ENCODE measurements at places on chromosomes 13 and 19. TPM values are rescaled to one million over a fixed set of nuclear protein-coding genes. Genes with fewer than 3 reads are reported as not detected.

ATP7B gene
- total RNA-seq, result 2.8 TPM

- no peak for DNase-seq
Observed at GRCh38 chr19:11418094-11418548, 993 bp downstream of the RGL3 start.

- DNase-seq, result no peak
Observed at GRCh38 chr13:110593430-110594130, 21.8 kb upstream of the NAXD start.

DNA sequence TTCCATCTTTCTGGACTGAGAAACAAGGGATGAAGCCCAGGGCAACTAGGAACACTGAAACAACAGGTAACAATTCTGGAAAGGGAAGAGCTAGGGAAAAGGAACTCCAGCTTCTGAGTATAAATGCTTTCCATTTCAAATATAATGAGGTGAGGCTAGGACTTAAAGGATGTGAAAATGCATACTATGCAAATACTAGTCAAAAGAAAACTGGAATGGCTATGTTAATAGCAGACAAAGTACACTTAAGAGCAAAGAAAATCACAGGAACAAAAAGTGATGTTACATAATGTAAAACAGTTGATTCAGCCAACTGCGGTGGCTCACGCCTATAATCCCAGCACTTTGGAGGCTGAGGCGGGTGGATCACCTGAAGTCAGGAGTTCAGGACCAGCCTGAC, 6.2 kb downstream of the SIGLEC14 start:
- DNase-seq, result no peak

GRCh38 chr13:109126891-109127641, 497.7 kb downstream of the MYO16 start:
- no peak for DNase-seq

- DNase-seq, result no peak
Observed at GRCh38 chr13:96065849-96066248, 12.6 kb upstream of the UGGT2 start.

GRCh38 chr13:29954082-29955028, 103.9 kb upstream of the UBL3 start:
- no peak for DNase-seq

GRCh38 chr19:41276231-41276630, 12.1 kb downstream of the HNRNPUL1 start:
- no peak for DNase-seq

DNA sequence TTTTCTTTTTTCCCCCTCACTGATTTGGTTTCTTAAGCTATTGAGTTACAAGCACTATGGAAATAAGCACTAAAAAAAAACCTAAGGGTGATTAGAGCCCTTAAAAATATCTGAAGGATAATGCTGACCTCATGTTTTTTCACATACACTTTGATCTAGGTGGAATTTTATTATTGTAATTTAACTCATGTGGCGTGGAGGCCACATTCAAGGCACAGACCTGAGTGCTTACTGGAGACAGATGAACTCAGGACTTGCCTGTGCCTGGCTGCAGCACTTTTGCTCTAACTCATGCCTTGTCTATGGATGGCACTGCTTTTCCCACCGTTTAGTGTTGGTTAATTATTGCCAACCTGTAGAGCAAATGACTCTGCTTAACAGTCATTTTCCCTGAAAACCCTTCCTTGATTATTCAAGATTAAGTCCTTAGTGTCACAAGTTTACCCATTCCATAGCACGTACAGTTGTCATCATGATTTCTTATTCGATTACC, 541.4 kb downstream of the GPC6 start:
- DNase-seq, result no peak

GRCh38 chr13:77477299-77477848, 58.1 kb upstream of the SCEL start:
- DNase-seq, result no peak

- DNase-seq, result peak; percentile 52
Observed at GRCh38 chr19:33064792-33065550, at the start of gene RHPN2. RHPN2 (minus strand) TSS chr19:33064888; CDS start chr19:33064852, 36 bp downstream.

ZNF66 gene
- 0.69 TPM for total RNA-seq

ZNF429 gene
- 11.3 TPM for total RNA-seq

GRCh38 chr19:37078717-37079032, 442 bp downstream of the ZNF420 start:
- no peak for DNase-seq

DNA sequence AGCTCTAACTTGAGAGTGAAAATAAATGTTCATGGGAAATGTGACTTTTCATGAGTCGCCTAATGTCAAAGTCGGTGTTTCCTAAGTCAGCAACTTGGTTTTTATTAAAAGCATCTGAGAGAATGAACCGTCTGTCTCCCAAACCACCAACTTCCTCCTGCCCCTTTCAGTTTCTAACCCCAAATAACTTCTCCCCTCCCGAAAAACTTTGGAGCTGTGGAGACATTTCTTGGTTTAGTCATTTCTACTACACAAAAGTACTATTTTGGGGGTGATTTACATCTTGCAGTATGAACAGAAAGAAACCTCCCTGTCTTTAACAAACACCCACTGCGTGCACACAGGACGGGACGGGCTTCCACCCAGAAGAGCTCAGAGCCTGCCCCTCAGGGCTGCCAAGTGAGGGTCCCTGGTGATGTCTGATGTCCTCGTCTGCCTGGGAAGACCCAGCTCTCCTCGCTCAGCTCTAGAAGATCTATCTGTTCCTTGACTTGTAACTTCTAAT, 65.0 kb downstream of the RASA3 start:
- no peak for DNase-seq

DNA sequence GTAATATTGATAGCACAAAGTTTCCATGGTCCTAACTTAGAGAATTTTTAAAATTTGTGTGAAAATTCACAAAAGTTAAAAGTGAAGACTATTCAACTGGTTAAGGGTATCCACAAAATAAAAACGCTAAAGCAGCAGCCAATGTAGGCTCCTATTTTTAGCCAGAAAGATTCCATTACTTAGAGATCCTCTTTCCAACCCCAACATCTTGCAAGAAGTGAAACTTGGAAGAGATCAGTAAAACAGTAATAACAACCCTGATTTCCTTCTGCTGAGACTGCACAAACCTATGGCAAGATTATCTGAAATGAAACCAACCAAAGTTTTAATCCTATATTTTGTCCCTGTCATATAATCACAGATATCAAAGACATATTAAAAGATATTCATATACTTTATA, 8.5 kb downstream of the TBC1D4 start:
- no peak for DNase-seq

DNA sequence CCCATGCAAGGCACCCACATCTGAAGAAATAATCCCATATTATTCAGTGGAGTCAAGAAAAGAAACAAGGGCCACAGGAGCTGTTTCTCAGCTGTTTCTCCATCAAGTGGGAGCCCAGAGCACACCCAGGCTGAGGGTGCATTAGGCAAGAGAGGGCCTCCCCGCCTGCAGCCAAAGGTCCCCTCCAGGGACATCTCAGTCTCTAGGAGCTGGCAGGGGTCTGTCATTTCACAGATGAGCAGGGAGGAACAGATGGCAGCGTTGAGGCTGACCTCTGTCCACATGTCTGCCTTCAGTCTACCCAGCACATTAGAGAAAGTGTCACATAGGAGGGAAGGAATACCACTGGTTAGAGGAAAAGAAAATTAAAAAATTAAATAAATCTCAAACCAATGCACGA, 157.7 kb downstream of the ZNF536 start:
- no peak for DNase-seq

ANKRD24 gene
- 0.36 TPM for total RNA-seq

GRCh38 chr19:5627395-5627904, 4.6 kb downstream of the SAFB start:
- DNase-seq, result peak; percentile 79

IFT88 gene
- total RNA-seq, result 7.6 TPM

GRCh38 chr13:100363874-100364273, 224.7 kb downstream of the GGACT start:
- DNase-seq, result no peak

- no peak for DNase-seq
Observed at GRCh38 chr13:87961546-87961945, 290.4 kb downstream of the SLITRK5 start.

GRCh38 chr13:99751517-99752199, 219.9 kb downstream of the ZIC5 start:
- no peak for DNase-seq

- no peak for DNase-seq
Observed at GRCh38 chr13:114024603-114025404, 50.9 kb upstream of the C13orf46 start.

- DNase-seq, result no peak
Observed at GRCh38 chr19:10538204-10538983, 5.3 kb upstream of the ATG4D start.

CATSPERD gene
- not detected for total RNA-seq

GRCh38 chr19:41298348-41298964, 11.5 kb upstream of the CCDC97 start:
- peak; percentile 88 for DNase-seq

MCEMP1 gene
- 0.18 TPM for total RNA-seq

DNA sequence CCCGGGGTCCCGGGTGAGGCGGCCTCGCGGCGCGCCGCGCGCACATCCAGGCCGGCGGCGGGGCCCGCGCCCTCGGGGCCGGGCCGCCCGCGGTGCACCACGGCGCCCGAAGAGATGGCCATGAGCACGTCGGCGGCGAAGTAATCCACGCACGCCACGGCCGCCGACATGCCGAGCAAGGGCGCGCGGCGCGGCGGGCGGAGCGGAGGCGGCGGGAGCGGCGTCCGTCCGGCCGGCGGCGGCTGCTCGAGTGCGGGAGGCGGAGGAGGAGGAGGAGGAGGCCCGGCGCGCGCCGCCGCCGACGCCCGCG, at the start of gene KLF16:
Gene KLF16, minus strand, starts transcription at position 252 of the 310 bp plus-strand sequence. Its CDS starts 82 bp downstream, at position 170.
- no peak for DNase-seq

GRK1 gene
- total RNA-seq, result 0.10 TPM

- no peak for DNase-seq
Observed at GRCh38 chr13:102852556-102852955, 6.7 kb downstream of the ERCC5 start.

ALOX5AP gene
- 3.8 TPM for total RNA-seq

DNA sequence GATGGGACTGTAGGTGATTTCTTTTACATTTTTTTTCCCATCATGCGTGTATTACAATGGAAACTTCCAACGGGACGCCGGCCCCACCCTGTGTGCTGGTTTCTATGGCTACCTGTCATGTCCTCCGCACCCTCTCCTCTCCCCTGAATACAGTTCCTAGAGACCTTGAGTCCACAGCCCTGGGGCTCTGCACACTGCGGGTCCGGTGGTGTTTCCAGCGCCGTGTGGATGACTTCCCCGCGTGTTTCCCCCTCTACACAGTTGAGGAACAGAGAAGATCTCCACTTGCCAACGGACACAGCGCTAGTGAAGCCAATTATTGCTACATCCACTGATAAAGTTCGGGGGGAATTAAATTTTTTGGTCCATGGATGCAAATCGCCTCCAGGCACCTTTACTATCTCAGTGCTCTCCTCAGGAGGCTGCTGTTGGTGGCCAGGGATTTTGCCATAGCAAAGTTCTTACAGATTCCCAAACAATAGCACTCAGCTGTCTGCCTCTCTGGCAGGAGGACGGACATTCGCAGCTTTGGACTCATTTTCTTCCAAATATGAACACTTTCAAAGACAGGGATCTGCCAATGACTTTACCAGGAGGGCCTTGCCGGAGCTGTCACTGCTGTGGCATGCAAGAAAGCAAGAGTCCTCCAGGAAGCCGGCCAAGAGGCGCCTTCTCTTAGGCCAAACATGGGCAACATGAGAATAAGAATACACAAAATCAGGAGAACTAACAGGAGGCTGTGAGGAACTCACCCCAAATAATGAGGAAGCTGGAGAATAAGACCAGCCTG, 39.3 kb upstream of the GAS6 start:
- no peak for DNase-seq

- DNase-seq, result no peak
Observed at GRCh38 chr13:51291341-51291740, 48.1 kb upstream of the SERPINE3 start.

- no peak for DNase-seq
Observed at GRCh38 chr13:36069881-36070366, 61.3 kb downstream of the DCLK1 start.

CDX2 gene
- not detected for total RNA-seq

DNA sequence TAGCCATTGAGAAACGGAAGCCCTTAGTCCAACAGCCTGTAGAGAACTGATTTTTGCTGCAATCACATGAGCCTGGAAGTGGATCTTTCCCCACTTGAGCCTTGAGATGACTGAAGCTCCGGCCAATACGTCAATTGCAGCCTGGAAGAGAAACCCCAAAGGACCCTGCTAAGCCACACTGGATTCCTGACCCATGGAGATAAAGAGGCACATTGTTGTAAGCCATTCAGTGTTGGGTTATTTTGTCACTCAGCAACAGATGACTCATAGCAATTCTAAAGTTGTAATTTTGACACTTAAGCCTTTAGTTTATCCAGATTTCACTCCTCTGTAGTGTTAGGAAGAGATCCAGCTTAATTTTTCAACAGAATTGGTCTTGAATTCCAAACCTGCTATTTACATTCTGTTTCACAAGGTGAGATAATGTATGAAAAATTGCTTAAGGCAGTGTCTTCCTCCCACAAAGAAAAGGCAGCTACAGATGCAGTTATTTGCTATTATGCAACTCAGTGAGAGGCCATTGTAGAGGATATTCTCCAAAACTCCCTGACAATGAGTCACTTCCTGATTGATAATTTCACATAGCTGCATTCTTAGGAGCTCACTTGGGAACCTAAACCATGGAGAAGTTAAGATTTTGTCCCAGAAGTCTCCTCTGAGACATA, 59.4 kb upstream of the TSHZ3 start:
- DNase-seq, result no peak

GRCh38 chr13:90293793-90294361, 1053.6 kb upstream of the MIR17HG start:
- DNase-seq, result no peak

All from psoas muscle (tissue), 8 donors.